ENCODE measurements at places on chromosomes 12 and 14.
A peak's percentile ranks its signal among the peaks of the same experiment; 100 is the strongest.

DNA sequence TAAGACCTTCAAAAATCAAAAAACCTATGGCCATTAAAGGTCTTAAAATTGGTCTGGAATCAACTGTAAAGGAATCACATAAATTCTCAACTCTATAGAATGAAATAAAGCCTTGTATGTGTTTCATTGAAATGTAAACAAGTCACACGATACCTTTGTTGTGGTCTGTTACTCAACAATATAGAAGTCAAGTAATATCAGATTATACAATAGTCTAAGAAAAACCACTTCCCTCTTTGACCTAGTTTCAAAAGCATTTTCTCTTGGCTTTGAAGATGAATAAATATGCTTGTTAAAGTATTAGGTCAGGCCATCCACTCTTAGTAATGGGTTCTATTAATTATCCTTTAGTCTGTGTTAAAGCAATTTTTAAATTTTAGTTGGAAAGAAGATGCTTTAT, 79.8 kb upstream of the DIO2 start:
- DNase-seq = no peak

- DNase-seq = no peak
Observed at GRCh38 chr14:58954901-58955861, 233.3 kb upstream of the DAAM1 start.

DNA sequence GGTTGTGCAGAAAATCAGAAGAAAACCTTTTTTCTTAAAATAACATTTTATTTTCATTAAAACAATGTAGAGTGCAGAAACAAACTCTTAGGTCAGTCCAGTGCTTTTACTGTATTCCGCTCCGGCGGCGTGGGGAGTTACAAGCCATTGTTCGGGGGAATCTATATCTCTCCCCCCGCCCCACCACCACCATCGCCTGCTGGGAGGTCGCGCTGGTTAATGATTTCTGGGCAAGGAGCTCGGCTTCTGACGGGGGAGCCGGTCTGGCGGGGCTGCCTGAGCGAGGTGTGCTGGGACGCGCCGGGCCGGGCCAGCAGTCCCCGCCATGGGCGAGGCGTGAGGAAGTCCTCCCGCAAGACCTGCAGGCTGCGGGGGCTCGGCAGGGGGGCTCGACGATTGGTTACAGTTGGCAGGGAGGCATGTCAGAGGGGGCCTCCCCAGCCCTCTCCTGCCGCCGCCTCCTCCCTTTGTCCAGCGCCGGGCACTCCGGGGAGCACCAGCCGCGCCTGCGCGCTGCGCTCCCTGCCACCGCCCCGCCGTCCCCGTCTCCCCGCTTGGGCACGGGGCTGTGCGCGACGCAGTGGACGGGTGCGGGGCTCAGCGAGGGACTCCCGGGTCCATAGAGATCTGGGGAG, 1.0 kb upstream of the DUSP6 start:
- peak; percentile 26 for DNase-seq

- no peak for DNase-seq
Observed at GRCh38 chr12:75945581-75945980, 86.0 kb downstream of the PHLDA1 start.
